Gastroesophageal sphincter (tissue), 4 donors: ENCODE measurements at places on chromosomes 6 and 20. TPM values are rescaled to one million over a fixed set of nuclear protein-coding genes. Genes with fewer than 3 reads are reported as not detected.

The WFDC12 gene
- total RNA-seq: not detected

DNA sequence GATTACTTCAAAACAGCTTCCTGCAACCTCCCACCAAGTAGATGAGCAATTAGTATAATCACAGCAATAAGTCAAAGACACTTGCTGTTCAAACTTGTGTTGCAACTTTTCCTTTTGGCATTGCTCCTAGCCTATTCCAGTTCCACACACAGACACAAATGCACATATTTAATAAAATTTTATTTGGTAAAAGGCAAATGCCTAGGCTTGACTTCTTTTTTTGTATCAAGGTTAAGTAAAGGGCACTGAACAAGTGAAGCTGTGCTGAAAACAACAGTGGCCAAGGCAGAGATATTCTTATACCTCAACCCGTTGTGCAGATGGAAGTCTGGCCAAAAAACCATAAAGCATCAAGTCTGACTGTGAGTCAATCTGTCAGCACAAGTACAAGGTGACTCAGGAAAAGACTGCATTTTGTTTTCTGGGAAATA, 708.4 kb upstream of the CITED2 start:
- ATAC-seq: no peak

DNA sequence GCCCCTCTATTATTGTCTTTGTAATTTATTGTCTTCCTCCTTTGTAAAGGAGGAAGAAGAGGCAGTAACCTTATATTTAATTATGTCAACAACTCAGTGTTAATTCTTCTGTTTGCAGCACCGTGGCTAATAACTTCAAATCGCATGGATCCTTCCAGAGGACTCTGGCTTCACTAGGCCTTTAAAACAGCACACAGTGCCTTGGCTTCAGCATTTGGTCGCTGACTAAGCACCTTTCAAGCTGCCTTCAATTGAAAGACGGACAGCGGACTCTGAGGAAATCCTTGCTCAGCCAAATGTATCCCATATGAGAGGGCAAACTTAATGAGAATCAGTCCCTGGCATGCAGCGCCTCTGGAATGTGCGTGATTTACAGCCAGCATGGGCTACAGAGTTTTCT, 64.2 kb downstream of the SGK1 start:
- no peak for ATAC-seq

GRCh38 chr20:60837173-60837770, 414.8 kb upstream of the CDH4 start:
- no peak for ATAC-seq

The SIRPD gene
- total RNA-seq: not detected

DNA sequence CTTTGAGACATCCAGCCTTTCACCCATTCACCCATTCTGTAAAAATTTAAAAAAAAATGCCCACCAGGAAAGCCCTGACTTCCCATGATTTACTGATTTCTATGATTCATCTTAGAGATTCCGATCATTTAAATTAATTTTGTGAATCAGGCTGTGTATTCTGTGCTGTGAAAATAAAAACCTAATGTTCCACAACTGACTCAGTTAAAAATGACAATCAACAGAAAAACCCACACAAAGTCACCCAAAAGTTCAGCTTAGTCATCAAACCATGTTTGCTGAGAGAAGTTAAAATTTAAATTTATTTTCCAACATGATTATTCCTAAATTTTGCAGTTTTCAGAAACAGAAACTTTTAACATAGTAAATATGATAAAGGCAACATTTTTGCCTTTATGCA, 509.9 kb downstream of the TENT5A start:
- ATAC-seq: no peak

GRCh38 chr20:21971436-21971835, 266.0 kb downstream of the PAX1 start:
- ATAC-seq: no peak

GRCh38 chr6:122651604-122652003, 41.4 kb downstream of the PKIB start:
- ATAC-seq: no peak

The MRPS10 gene
- total RNA-seq: 32.3 TPM

The KIF6 gene
- 1.2 TPM for total RNA-seq

The ARMH2 gene
- 0.54 TPM for total RNA-seq

DNA sequence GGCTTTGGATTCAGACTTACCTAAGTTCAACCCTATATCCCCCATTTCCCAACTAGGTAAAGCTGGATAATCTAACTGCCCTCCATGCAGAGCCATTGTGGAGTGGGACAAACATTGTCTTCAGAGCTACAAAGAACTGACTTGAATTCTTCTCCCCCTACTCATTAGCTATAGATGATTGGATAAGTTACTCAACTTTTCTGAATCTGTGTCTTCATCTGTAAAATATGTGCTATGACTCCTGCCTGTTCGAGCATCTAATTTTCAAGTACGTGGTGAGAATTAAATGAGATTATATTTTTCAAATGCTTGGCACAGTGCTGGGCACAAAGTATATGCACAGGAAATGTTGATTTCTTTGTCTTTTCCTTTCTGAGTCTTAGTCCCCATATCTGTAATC, 240.3 kb upstream of the TCF21 start:
- no peak for ATAC-seq

The AMD1 gene
- total RNA-seq: 86.3 TPM

DNA sequence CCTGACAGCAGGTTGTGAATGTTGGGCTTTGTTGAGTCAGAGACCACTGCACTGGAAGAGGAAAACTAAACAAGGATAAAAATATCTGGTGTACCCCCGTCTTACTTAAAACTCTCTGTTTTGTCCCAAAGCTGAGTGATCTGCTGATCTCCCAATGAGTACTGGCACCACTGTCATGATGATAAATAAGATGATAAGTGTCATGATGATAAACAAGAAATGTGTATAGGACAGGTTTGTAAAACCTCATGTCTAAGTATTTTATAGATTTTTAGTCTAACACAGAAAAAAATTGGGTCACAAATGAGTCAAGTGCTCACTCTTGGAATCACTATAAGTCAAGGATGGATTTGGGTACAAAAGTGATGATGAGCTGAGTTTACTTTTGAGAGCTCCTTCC, 8.5 kb upstream of the SIM1 start:
- ATAC-seq: no peak

The GRM4 gene
- total RNA-seq: not detected

GRCh38 chr20:38714308-38714707, 10.0 kb upstream of the SLC32A1 start:
- ATAC-seq: no peak
